ENCODE measurements at places on chromosomes 12 and 14.
A peak's percentile ranks its signal among the peaks of the same experiment; 100 is the strongest.

DNA sequence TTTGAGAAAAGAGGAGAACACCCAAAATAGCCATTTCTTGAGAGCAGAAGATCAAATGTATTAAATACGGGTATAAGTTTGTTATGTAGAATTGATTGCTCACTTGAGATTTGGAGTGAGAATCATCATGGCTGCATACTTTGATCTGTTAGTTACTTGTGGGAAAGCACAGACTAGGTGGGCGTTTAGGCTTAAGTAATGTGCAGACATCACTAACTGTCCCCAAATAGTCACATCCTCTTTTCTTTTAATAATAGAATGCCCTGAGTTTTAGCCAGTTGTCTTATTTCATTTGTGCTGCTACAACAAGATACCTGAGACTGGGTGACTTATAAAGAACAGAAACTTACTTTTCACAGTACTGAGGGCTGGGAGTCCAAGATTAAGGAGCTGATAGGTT, 14.3 kb upstream of the GTF2A1 start:
- no peak for DNase-seq

GRCh38 chr12:119692410-119692809, 24.5 kb downstream of the PRKAB1 start:
- no peak for DNase-seq

GRCh38 chr12:82781309-82781997, 94.7 kb downstream of the TMTC2 start:
- DNase-seq = no peak

DNA sequence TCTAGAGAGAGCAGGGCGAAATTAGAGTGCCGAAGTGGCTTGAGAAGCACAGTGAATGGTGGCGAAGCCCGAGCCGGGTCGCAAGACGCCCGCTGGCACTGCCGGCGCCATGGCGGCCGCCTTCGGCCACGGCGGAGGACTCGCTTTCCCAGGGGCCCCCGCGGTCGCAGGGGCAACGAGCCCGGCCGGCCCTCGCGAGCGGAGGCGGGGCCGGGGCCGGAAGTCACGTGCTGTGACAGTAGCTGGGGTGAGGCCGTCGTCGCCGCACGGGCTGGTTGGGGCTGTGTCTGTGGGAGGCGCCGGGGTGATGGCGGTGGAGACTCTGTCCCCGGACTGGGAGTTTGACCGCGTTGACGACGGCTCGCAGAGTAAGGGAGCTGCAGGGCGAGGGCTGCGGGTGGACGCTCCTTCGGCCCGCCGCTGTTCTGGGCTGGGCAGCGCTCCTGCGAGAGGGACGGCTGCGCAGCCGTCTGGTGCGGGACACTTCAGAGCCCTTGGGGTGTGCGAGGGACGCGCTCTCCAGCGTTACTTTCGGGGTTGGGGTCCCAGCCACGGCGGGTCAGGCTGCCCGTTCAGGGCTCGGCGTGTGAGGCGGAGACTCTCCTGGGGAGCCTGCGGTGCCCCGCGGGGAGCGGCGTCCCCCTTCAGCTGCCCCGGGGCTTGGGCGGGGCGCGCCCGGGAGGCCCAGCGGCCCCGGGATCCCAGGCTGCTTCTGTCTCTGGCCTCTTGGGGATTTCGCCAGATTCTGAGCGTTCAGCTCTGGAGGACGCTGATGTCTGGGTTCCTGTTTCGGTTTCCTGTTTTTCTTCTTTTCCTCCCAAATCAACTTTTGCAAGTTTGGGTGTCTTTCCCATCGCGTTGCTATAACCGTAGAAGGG, at the start of gene WASHC4:
Gene WASHC4 (plus strand): TSS at position 238 of the 878 bp plus-strand sequence. CDS start 70 bp downstream, at position 308.
- DNase-seq = peak; percentile 74

DNA sequence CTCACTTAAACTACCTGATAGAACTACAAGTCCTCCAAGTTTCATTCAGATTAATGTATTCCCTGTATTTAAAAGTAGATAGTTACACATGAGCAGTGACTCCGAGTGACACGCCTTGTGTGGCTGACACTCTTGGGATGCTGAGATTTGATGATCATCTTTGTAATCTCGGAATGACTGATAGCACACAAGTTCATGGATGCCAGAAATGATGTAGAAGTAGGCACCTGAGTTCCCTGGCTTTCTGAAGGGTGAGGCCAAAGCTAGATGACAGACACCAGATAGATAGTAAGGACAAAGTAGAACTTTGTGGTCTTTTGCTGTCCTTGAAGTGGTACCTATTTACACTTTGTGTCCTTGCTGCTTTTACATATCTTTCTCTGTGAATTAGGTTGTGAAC, 491.2 kb downstream of the PCNX1 start:
- no peak for DNase-seq

GRCh38 chr12:87967871-87968270, 61.3 kb downstream of the C12orf50 start:
- DNase-seq = peak; percentile 44

DNA sequence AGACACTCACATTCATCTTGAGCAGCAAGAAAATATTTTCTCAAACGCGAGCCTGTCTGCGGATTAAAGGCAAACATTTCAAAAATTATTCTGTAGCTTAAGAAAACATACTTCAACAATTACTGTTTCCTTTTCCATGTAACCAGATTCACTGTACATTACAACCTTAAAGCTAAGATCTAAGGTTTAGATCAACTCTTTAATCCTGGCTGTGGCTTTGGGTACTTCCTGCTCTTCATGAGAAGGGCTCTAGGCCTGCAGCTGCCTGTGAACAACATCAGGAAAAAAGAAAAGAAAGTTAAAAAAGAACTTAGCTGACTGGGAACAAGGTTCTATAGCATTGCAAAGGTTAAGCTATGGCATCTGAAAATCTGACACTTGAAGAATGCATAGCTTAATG, 21.4 kb upstream of the PIWIL1 start:
- no peak for DNase-seq

DNA sequence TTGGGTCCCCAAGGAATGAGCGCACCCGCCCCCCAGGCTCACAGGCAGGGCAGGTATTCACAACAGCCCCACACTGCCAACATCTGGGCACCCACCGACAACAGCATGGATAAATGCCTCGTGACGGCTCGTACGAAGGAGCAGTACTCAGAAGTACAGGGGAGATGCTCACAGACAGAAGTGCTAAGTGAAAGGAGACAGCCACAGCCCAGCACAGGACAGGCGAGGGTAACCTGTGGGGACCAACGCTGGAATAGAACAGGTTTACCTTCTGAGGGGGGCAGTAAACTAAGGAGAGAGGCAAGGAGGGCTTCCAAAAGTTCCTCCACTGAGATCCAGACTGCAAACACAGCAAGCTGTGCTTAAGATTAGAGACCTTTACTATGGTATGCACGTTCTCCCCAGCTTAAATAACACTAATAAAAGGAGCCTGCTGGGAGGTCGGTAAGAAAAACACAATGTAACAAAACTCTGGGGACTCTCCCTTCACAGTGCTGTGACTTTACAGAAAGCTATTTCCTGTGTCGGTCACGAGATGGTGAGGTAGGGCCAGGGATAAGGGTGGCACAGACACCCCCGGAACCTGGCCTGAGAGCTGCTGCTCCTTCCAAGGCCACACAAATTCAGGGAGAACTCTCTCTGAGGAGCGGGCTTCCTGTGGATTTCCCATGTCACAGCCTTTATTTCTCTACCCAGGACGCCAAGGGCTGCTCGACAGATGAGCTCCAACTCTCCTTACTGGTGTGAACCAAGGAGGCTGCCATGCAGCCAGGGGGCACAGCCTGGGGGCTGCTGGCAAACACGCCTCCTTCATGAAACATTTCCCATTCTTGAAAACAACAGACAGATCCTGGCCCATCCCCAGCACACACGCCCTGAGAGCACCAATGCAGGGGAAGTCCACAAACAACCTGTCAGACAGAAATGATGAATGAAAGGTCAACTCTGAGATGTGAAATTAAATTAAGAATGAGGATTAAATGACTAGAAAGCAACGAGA, 26.3 kb downstream of the SLC15A4 start:
- DNase-seq = no peak

- peak; percentile 9 for DNase-seq
Observed at GRCh38 chr12:81502912-81503695, 256.0 kb downstream of the PPFIA2 start.

DNA sequence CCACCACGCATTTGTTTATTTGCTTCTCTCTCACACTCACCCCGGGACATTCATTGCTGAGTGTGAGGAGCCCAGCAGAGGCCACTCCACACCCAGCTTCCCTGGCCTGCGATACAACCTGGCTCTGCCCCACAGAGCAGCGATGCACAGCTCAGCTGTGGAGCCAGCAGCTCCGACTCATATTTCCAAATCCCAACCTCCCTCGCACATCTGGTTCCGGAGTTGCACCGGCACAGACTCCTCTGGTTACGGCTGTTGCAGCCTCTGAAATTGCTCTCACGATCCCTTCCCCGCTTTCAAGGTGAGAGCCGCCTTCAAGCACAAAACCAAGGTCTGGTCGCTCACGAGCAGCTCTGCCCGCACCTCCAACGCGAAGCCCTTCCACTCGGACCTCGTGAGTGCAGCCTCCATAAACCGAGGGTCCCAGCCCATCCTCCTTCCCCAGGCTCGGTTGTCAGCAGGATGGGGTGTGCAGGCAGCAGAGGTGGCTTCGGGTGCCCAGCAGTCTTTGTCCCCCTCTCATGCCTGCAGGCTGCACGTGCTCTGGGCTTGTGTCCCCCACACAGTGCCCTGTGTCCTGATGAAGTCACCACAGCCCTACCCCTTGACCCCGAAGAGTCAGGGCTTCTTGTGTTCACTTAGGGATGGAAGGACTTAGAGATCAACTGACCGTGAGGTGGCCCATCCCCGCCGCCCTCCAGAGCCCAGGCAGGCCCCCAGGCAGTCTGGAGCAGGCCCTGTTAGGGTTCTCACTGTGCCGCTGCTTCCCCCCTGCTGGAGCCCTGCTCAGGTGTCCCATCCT, 184.3 kb downstream of the ADGRD1 start:
- no peak for DNase-seq

GRCh38 chr14:92447416-92448197, 66.0 kb upstream of the RIN3 start:
- DNase-seq = no peak

DNA sequence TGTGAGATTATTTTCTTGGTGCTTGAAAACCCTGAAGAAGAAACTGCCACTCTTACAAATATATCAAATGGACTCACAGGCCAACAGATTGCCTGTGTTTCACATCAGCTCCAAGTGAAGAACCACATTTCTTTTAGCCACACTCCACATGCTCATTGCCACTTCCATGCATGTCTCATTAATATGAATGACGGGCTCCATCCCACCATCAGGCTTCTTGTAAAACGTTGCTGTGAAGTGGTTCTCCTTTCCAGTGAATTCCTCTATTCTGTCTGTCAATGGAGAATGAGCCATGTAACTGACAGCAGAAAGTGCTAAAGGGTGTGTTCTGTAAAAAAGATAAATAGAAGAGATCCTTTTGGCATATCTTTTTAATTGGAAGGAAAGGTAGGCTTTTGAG, 188.2 kb upstream of the RMST start:
- no peak for DNase-seq

- DNase-seq = no peak
Observed at GRCh38 chr14:95217391-95217900, 60.1 kb upstream of the DICER1 start.

- no peak for DNase-seq
Observed at GRCh38 chr12:115261691-115262398, 577.9 kb upstream of the TBX3 start.

DNA sequence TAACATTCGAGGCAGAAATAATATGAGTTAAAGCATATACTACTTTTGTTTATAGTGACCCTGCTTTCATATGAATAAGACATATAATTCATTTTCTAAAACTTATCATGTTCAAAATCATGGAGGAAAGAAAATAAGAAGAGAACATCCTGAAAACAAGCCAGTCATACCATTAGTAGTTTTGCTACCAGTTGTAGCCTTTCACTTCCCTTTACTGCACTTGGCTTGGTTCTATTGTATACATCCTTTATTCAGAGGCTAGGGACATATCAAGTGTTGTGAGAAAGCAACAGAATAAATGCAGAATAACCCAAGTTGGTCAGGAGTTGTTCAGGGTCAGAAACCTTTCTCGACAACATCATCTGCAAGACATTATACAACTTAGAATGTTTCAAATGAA, 598.7 kb downstream of the SOX5 start:
- DNase-seq = no peak

- no peak for DNase-seq
Observed at GRCh38 chr12:131854861-131855476, 26.8 kb downstream of the MMP17 start.

- DNase-seq = no peak
Observed at GRCh38 chr12:131457028-131457310, 253.9 kb upstream of the SFSWAP start.

DNA sequence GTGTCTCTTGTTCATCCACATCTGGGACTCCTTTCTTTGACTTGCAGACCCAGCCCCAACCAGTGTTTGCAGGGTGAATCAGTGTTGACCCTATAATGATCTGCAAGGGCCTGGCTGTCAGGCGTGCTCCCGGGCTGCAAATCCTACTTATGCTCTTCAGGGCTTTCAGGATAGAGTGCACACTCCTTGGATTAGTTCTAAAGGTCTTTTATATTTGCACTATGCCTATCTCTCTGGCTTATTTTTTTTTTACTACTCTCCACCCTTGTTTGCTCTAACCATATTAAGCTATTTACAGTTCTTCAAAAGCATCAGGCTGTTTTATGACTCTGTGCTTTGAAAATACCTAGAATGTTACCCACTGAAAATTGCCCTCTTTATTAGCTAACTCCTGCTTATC, 4.3 kb upstream of the PRICKLE1 start:
- DNase-seq = no peak

- DNase-seq = no peak
Observed at GRCh38 chr12:30201301-30202160, 417.8 kb upstream of the TMTC1 start.

GRCh38 chr12:48017496-48017895, 13.2 kb upstream of the COL2A1 start:
- no peak for DNase-seq

GRCh38 chr14:93925374-93925895, 1.7 kb upstream of the FAM181A start:
- no peak for DNase-seq

- DNase-seq = no peak
Observed at GRCh38 chr12:5505751-5506150, 73.8 kb downstream of the NTF3 start.

GRCh38 chr12:109650808-109651207, 62.8 kb upstream of the FAM222A start:
- no peak for DNase-seq

DNA sequence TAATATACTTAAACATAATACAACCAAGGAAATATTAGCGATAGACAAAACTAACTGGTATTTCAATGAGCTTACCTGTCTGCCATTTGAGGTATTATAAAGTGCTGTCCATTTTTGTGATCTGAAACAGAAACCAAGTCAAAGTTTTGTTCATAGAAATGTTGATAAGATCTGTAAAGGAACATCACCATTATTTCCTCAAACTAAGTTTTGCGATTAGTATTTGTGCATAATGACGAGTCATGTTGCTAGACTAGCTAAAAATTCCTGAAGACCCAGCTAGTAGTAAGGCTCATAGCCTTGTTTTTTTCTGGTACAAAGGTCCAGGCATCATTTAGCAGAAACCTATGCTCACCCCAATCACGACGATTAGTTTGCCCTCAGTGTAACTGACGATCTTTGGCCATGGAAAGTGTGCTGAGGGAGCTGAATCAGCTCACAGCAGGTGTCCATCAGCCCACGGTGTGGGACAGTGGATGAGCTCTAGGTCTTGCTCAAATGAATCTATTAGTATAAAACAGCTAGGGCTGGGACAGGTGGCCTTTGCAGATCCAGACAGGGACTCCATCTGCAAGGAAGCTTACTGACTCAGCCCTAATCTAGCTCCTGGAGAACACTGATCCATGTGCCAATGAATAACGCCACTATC, 28.7 kb downstream of the GIT2 start:
- no peak for DNase-seq
